ENCODE measurements at places on chromosomes 12 and 14.

- no peak for DNase-seq
Measured at GRCh38 chr14:66242001-66242400, 244.2 kb upstream of the CCDC196 start.

GRCh38 chr12:59650588-59651228 lies 54.9 kb downstream of the SLC16A7 start:
- no peak for DNase-seq

DNA sequence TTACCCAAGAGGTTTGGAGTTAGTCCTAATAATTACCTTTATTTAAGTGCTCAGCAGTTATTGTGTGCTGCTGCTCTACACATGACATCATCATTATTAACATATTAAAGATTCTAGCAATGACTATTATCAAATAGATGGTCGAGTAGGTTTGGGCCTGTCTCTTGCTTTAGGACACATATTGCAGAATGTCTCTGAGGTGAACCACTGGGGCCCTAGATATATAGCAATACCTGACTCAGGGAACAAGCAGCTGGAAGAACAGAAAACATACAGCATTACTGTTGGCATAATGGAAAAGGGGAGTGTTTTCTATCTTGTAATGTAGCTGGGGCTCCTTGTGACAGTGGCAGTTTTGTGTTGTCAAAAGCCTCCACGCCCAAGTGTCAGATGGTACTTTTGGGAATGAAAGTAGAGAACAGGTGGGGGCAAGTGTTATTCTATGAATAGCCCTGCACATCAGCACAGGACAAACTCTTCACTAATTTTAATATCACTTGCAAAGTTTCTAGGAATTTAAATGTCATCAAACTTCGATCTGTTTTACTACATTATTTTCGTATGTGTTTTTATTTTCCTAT lies 54.6 kb downstream of the C12orf56 start:
- DNase-seq = no peak

- DNase-seq = no peak
Measured at GRCh38 chr14:91595736-91596135, 85.6 kb upstream of the PPP4R3A start.

DNA sequence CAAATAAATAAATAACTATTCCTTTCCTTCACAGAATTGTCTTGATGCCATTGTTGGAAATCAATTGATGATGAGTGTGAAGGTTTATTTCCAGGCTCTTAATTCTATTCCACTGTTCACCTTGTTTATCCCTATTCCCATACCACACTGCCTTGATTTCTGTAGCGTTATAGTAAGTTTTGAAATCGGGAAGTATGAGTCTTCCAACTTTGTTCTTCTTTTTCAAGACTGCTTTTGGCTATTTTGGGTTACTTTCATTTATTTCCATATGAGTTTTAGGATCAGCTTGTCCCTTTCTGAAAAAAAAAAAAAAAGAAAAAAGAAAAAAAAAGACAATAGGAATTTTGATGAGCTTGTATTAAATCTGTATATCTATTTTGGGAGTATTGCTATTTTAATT lies 9.3 kb upstream of the CDK2AP1 start:
- no peak for DNase-seq

DNA sequence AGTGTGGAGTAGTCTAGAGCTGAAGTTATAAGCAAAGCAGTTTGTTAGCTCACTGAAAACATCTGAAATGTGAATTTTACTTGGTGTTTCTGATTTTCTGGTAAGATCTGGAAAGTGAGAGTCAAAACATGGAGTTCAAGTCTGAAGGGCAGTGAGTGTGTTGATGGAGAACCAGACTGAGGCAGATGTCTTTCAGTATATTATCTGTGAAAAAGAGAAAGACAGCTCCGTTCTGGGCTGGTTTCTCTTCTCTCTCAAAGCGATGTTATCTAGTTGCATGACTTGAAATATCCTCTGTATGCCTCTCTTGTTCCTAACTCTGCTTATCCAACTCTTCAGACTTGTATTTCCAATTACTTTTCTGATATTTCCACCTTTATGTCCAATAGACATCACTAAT lies 381.9 kb upstream of the RGS6 start:
- no peak for DNase-seq

GRCh38 chr12:55830601-55831446 lies 1.4 kb upstream of the DNAJC14 start:
- DNase-seq = peak; percentile 69

DNA sequence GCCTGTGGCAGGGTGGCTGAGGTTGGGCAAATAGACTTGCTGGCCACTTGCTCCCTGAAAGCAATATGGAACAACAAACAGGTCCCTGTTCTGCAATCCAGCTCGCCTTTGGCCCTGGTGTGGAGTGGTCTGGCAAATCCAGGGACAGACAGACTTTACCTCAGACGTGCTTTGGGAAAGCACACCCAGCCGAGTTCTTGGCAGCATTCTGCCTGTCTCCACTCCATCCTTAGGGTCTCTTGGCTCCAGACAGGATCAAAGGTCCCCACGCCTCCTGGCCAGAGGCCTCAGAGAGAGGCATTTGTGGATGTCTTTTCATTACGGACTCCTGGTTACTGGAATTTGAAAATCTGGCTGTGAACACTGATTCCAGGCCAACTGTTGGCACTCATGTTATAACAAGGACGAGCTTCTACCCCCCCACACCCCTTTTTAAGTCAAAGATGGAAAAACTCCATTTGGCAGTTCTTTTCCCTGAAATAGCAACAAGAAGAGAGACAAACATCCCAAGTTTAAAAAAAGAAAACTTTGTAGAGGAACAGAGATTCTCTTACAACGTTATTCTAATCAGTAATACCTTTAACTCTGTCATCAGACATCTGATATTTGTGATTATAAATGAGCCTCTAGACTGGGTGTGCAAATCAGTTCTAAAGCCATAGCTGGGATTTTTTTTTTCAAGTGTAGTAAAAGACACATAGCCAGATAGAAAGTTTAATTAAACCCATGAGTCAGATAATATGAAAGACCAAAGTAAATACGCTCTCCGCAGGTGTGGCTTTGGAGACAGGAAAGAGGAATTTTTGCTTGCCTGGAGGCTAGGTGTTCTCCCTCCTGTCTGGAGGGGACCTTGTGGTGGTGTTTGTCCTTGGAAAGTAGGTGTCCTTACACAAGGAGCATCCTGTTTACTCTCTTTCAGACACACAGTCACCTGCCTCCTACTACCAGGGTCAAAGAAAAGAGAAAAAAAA lies 60.7 kb downstream of the GALNT8 start:
- DNase-seq = no peak

GRCh38 chr14:37118673-37119366 lies 53.6 kb downstream of the SLC25A21 start:
- DNase-seq = no peak

GRCh38 chr12:112131686-112132085 lies 6.3 kb downstream of the TRAFD1 start:
- DNase-seq = no peak

DNA sequence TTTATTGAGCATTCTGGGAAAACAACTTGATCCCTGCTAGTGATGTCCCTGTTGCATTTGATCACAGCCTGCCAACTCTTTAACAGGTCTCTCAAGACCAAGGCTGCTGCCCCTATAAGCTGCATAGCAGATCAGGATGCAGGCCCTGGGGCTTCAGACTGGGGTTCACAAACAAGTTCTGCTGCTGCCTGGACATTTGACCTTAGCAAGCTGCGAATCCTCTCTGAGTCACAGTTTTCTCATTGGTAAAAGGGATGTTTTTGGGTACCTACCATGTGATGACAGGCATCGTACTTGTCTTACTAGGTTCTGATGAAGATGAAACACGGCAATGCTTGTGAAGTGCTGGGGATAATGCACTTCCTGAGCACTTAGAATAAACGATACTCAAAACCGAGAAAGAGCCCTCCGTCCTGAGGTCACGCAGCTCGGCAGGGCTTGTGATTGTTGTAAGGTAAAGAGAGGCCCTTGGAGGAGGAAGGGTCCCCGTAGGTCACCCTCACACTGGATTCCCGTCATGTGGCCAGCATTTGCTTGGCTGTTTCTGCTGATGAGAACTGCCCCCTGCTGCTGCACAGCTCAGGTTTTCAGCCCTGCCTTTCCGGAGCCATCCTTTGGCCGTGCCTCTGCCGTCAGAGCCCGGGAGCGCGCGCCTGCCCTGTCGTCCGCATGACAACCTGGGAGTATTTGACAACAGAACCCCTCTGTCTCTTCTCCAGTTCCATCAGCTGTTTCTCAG lies 39.1 kb downstream of the TSPAN9 start:
- no peak for DNase-seq

- DNase-seq = no peak
Measured at GRCh38 chr14:104515811-104516780, 63.5 kb upstream of the C14orf180 start.

DNA sequence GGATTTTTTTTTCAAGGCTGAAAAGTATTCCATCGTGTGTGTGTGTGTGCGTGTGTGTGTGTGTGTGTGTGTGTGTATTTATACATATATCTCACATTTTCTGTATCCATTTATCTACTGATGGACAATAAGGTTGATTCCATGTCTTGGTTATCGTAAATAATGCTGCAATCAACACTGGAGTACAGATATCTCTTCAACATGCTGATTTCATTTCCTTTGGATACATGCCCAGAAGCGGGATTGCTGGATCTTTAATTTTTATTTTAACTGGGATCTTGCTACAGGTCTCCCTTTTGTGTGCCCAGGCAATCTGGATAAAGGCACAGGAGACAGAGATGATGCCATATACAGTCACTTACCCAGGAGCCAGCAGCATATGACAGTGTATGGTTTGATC lies 338.1 kb downstream of the SOX5 start:
- DNase-seq = no peak

DNA sequence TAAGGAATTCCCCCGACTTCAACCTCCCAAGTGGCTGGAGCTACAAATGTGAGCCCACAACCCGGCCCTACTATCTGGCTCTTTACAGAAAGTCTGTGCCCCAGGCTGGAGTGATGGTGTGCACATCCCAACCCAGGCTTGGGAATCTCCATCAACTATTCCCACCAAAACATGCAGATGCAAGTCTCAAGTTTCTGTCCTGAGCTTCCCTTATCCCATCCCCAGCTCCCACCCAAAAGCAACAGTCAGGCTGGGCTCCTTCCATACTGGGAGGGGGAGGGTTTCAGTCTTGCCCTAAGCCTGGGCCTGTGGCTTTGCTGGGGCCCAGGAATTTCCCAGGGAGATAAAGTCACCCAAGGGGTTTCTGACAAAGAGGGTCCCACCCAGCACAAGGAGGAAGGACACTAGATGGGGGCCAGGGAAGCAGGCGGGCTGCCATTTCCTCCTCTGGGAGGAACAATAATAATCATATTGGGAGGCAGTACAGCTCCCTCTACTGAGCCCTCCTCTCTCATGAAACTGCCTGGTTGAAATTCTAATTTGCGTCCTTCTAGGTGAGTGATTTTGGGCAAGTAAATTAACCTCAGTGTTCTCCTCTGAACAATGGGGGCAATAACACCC lies 8.0 kb downstream of the SLC8B1 start:
- DNase-seq = no peak

- DNase-seq = peak; percentile 55
Measured at GRCh38 chr14:78902010-78902623, 731.9 kb downstream of the NRXN3 start.

- DNase-seq = peak; percentile 53
Measured at GRCh38 chr12:22334410-22335100, at the start of gene ST8SIA1. ST8SIA1 (minus strand) TSS chr12:22334707; CDS start chr12:22334232, 475 bp downstream.

GRCh38 chr14:27372771-27373170 lies 774.9 kb upstream of the NOVA1 start:
- no peak for DNase-seq
